Activated T-cell treated with anti-CD3 and anti-CD28 coated beads, Interleukin-2, amount 50 U/mL, for 48 hours (primary cell): ENCODE measurements at places on chromosomes 12 and 14.

DNA sequence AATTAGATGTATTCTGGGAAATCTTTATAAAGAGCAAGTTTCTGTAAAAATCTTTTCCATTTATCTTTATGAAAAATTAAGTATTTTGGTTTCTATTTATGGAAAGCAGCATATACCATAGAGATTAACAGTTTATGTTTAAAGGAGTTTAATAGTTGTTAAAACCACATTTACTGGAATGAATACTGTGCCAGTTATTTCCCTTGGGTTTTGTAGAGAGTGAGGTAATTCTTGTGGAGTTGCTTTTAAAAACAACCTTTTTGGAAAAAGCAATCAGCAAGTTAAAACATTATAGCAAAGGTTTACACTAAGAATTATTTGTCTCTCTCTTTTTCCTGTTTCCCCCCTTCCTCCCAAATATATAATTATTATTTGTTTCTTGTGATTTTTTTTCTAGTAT lies 34.9 kb downstream of the AEBP2 start:
- no peak for DNase-seq

DNA sequence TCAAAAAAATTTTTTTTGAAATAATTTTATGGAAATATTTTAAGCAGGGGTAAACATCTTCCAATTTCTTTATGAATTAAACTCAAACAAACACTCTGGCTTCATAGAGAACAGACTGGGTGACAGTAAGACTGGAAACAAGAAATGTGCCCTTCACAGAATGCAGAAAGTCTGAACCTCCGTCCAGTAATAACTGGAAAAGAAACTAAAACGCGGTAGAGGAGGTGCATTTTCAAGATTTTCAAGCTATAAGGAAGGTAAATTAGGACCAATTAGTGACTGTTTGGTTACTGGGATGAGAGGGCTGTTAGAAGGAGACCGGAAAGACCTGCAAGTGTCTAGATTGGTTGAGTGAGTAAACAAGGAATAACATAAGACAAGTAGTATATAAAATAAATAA lies 245.7 kb downstream of the CEP128 start:
- DNase-seq = no peak

GRCh38 chr12:85720308-85721033 lies 115.7 kb downstream of the RASSF9 start:
- no peak for DNase-seq

DNA sequence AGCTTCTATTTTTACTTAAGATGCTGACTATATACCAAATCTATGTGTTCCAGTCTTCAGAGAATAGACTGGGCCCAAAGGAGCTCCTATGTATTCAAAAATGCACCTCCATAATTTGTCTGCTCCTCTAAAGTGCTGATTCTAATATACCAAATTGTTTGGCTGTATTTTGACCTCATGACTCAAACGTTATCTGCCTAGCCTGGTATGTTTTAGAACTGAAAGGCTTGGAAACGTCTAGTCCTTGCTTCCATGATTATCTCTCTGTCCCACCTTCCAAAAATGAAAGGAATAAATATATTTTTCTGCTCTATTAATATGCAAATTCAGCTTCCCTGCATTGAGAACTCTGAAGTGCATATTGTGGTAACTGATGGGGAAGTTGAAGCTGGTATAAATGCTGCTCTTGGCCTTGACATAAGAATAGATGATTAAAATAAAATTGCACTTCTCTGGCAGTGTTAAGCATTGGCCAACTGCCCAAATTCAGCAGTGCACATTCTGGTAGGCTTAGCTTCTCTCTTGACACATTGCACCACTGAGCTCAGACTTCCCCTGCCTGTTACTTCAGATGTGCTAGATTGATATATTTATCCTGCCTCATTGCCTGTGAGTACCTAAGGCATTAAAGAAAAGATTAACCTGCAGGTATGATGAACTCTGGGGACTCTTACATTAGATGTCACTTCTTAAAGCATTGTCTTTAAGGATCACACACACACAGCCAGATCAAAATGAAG lies 882.3 kb downstream of the RPS29 start:
- no peak for DNase-seq

GRCh38 chr12:97022536-97023230 lies 115.6 kb downstream of the NEDD1 start:
- no peak for DNase-seq

DNA sequence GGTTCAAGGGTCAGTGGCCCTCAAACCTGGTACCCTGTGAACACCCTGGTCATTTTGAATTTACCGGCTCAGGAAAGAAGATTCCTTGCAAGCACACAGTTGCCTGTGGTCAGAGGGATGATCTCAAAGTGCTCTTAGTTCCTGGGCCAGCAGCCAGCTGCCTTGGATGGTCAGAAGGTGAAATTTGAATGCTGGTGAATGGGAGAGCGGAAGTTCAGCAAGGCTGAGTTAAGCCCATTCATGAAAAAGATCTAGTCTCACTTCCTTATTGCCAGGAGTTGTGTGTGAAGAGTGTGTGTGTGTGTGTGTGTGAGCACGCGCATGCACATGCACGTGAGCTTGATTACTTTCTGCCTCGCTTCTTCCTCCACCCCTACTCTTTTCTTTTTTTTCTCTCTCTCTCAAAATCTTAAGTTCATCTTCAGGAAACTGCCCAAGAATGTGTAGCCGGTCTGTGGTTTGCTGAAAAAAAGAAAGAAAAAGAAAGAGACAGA lies 155.5 kb upstream of the CCND2 start:
- no peak for DNase-seq

- DNase-seq = no peak
Observed at GRCh38 chr12:60522684-60523400, 927.0 kb downstream of the SLC16A7 start.

DNA sequence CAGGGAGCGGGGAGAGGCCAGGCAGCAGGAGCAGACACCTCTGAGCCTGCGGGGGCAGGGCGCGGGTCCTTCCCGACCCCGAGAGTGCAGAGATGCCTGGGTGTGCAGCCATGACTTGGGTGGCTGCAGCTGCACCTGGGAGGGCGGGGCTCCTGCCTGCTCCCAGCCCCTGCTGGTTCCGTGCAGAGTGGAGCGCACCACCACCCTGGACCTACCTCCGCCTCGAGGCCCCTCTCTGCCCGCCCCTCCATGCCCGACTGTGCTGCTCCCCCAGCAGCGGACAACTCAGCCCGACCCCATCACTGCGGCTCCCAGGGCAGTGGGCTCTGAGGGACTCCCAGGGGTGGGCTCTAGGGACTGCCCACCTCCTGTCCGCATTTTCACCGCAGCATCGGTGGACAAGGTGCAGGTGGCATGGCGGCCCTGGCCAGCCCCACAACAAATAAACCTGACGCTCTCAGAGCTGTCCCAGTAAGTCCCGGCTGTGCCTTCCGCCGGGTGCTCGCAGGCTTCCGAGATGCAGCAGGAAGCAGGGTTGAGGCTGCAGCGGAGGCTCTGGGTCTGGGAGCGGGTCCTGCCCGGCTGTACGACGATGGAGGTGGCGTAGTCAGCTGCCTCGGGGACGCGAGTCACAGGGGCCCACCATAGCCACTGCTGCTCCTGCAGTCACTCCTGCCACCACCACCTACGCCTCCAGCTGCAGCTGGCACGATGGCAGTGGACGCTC lies 392.0 kb upstream of the CCDC196 start:
- DNase-seq = no peak

DNA sequence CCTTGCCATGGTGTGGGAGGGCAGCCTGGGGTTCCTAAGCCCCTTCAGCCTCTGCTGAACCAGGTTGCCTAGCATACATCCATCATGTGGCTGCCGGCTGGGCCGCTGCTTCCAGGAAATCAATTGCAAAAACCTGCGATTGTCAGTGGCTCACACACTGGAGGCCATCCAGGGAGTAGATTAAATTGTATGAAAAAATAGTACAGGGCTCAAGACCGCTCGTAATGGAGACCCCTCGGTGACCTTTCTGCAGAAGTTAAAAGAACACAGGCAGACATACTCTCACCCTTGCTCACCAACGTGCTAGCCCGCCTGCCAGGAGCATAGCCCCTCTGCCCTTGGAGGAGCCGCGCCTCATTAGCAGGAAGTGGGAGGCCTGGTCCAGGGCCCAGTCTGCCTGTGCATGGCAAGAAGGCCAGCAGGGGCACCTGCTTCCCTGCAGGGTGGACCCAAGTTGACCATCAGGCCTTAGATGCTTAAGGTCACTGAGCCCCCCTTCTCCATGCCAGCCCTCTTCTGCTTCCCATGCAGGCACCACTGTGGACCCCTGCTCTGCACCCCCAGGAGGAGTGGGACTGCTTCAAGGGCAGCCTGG lies 31.4 kb upstream of the CIPC start:
- DNase-seq = no peak

DNA sequence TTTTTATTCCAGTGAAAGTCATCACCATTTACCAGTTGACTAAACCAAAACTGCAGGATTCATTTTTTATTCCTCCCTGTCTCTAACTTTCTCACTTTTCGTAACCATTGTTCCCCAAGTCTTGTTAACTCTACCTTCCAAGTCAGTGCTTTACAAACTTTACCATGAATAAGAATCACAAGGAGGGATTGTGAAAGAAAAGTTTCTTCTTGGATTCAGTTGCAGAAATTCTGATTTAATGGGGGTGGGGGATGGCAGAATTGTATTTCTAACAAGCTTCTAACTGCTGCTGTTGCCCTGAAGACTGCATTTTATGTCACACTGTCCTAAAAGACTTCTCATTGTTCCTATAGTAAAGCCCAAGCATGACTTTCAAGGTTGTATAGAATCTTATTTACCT lies 5.0 kb upstream of the RAB21 start:
- DNase-seq = no peak

- no peak for DNase-seq
Observed at GRCh38 chr12:31599053-31599452, 8.1 kb upstream of the DENND5B start.

DNA sequence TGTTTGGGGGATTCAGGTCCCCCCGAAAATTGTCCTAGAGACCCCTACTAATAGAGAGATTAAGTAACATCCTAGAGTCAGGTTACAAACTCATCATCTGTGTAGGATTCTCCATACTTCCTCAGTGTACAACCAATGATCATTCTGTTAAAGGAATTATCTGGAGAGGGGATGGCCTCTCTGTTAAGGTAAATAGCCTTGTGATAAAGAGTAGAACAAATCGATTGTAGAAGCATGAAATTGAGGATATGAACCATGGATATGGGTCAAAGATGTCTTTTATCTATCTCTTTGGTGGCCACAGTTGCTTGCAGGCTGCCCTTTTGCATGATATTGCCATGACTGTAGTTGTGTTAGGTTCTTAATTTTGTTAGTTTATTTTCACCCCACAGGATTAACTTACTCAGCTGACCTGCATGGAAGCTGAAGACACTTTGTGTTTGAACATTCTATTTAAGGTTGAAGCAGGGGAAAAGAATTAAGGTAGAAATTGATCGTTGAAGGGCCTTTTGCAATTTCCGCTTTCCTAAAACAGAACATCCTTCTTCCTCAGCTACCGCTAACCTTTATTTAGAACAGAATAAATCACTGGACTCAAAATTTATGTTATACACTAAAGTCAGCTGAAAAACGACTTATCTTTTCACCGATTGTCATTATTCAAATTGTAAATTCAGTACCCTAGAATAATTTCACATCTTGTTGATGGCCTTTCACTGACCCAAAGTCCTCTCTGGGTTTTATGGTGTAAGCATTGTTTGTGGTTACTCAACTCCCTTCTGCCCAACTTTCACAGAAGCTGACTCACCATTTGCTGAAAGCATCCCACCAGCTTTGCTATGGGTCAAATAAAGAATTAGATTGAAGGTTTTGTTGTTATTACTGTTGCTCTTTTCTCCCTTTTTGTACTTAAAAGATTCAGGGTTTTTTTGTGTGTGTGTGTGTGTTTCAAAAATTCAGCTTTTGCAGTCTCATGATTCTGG lies 52.3 kb downstream of the IRAK3 start:
- no peak for DNase-seq

- DNase-seq = no peak
Observed at GRCh38 chr12:3040663-3041544, 36.3 kb upstream of the TSPAN9 start.

GRCh38 chr12:27201169-27201568 lies 42.9 kb upstream of the STK38L start:
- no peak for DNase-seq

GRCh38 chr14:66365388-66365787 lies 120.8 kb upstream of the CCDC196 start:
- DNase-seq = no peak

GRCh38 chr12:65670775-65671174 lies 153.5 kb upstream of the HMGA2 start:
- DNase-seq = no peak

GRCh38 chr14:77574446-77575115 lies 41.9 kb downstream of the SPTLC2 start:
- DNase-seq = no peak

- DNase-seq = no peak
Observed at GRCh38 chr12:57897286-57897974, 43.9 kb upstream of the ATP23 start.

DNA sequence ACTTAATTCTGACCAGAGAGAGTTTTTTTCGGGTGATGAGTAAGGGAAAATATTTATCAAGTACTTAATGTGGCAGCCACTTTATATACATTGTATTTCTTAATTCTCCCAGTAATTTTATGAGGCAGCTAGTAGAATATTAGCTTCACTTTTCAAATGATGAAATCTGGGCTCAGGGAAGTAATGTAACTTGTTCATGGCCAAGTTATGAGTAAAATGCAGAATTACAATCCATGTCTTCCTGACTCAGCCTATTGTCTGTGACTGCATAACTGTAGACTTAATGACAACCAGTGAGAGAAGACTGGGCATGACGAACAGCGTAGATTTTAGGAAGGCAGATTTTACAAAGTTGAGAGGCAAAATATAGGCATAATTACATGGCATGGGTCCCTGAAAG lies 106.7 kb upstream of the MIS18BP1 start:
- DNase-seq = no peak

DNA sequence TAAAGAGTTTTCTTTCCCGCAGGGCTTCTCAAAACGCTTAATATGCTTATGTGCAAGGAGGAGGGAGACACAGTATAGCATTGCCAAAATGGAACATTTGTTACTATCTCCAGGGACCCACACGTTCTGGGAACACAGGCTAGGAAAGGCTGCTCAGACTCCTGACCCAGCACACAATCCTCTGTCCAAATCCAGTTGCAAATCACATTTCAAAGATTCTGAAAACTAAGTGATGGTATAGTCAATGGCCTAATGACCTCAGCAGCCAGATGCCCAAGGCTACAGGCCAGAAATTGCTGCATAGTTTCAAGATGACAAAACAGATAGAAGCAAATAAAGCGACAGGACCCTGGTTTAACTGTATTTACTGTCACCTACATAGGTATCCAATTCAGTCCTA lies 97.0 kb upstream of the GRIP1 start:
- no peak for DNase-seq

- DNase-seq = no peak
Observed at GRCh38 chr14:81157431-81157830, 63.3 kb downstream of the GTF2A1 start.

DNA sequence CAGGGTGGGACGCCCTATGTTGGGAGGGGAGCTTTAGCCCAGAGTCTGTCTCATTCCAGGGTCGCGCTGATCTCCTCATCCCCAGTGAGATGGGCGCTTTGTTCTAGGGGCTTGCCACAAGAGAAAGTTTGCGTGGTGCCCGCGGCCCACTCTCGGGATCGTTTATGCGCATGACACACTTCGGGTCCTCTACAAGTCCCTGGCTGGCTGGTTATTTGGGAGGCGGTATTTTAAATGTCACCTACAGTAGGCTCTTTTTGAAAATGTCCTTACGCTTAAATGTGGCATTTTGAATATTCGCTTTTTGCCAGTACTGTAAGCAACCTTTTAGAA lies 541 bp downstream of the GOLT1B start:
- no peak for DNase-seq
